ENCODE measurements at places on chromosomes 3 and 15.

- no peak for DNase-seq
Observed at GRCh38 chr3:66000506-66000905, 38.2 kb downstream of the MAGI1 start.

- no peak for DNase-seq
Observed at GRCh38 chr15:74727727-74728126, 2.4 kb upstream of the CYP1A1 start.

DNA sequence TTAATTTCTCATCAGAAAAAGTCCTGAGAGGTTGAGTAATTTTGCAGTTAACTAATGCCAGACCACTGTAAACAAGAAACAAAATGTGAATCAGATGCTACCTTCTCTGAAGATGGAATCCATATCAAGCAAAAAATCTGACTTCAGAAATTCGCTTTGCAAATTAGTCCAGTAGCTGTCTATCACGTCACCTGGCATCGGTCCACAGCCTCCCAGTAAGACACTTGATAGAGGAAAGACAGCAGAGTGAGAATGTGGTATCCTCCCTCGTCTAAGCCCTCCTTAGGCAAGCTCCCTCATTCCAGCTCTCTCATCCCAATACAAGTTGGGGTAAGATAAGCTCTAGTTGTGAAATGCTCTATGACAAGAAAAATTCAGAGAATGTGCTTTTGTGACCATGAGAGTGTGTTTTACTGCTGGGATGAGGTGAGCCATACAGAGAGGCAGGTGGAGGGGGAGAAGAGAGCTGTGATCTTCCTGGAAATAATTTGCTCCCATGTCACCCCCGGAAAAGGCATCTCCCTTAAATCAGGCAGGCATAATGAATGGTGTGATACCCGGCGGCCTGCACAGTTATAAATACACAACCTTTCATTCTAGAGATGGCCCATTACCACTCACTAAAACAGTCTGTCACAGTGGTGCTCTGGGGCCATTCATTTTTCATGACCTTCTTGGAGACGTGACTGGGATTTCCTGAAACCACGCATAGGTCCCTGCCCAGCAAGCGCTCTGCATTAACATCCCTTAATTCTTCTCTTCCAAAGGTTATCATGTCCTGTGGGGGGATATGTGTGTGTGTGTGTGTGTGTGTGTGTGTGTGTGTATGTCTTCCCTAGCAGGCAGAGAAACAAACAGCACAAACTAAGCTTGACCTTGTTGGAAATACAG is 602.0 kb upstream of the KCNMB2 start:
- DNase-seq: no peak

- no peak for DNase-seq
Observed at GRCh38 chr3:98786364-98787006, 23.3 kb downstream of the ST3GAL6 start.

DNA sequence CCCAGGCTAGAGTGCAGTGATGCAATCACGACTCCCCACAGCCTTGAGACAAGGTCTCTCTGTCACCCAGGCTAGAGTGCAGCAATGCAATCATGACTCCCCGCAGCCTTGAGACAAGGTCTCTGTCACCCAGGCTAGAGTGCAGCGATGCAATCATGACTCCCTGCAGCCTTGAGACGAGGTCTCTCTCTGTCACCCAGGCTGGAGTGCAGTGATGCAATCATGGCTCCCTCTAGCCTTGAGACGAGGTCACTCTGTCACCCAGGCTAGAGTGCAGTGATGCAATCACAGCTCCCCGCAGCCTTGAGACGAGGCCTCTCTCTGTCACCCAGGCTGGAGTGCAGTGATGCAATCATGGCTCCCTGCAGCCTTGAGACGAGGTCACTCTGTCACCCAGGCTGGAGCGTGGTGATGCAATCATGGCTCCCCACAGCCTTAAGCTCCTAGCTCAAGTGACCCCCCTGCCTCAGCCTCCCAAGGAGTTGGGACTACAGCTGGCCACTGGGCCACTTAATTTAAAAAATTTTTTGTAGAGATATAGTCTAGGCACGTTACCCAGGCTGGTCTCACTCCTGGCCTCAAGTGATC is 26.1 kb downstream of the TFRC start:
- no peak for DNase-seq

GRCh38 chr15:39000008-39000734 is 435.6 kb upstream of the RASGRP1 start:
- DNase-seq: no peak

GRCh38 chr3:115525731-115526130 is 97.6 kb upstream of the GAP43 start:
- DNase-seq: no peak

DNA sequence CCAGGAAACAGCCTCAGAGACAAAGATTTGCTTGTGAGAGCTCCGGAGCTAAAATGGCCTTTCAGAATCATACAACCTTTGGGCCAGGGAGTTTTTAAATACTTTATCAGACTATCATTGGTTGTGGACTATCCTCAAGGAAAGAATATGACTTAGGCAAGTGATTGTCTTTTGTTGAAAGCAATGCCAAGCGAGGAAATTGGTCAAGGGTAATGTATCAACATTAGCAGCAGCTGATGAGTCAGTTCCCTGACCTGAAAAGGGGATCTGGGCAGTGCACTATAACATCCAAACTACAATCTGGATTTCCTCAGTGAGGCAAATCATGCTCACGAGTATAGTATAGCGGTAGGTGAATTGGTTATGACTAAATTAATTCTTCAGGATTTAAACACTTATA is 303.6 kb downstream of the LSAMP start:
- no peak for DNase-seq

GRCh38 chr3:83002869-83003445 is 1241.5 kb upstream of the GBE1 start:
- DNase-seq: peak; percentile 63

- peak; percentile 45 for DNase-seq
Observed at GRCh38 chr15:68818769-68819494, 1.8 kb downstream of the ANP32A start.

GRCh38 chr3:23576379-23576959 is 229.3 kb upstream of the UBE2E1 start:
- DNase-seq: peak; percentile 1

DNA sequence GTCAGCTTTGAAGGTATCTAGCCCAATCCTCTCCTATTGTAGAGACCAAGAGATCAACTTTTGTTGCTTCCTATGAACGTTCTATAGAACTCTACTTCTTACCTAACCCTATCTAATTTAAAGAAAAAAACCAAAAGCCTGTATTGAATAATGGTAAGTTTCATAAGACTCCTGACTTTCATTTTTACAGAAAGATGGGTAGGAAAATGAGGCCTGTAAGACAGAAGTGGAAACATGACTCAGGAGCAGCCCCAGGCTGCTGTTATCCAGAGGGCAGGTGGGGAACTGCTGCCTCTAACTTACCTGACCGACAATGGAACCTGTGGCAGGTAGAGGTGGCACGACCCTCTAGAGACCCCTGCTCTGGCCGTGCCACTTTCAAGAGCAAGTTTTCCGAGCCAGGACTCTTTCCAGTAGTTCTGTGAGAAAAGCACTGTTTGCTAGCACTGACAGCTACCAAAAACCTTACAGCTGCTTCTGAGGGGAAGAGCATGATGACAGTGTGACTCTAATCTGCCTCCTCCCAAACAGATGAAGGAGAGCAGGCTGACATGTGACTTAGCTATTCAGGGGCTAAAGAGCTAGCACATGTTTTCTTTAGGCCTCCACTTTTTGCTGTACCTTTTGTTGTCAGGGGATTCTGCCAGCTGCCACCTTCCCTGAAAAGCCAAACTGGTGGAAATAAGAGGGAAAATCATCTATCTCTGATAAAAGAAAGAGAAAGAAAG is 17.5 kb downstream of the POPDC2 start:
- no peak for DNase-seq

- no peak for DNase-seq
Observed at GRCh38 chr3:168239287-168239686, 143.6 kb upstream of the GOLIM4 start.

GRCh38 chr3:68957895-68958294 is 25.5 kb upstream of the TAFA4 start:
- DNase-seq: no peak

- DNase-seq: no peak
Observed at GRCh38 chr3:50139308-50139707, 15.8 kb upstream of the SEMA3F start.

DNA sequence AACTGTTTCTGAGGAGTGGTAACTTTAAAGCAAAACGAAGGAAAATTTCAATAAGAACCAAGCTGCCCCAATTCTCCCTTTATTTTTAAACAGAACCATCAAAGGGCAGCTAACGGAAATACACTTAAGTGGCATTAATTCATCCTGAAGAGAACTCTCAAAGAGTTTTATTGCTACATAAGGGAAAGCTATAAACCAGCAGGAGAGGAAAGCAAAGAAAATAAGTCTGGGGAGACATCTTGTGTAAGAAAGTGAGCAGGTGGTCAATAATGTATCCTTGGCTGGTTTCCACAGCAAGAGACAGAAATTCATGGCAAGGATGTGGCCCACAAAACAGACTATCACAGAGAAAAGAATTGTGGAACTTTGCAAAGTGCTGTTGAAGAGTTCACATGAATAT is 40.0 kb upstream of the CMSS1 start:
- no peak for DNase-seq

DNA sequence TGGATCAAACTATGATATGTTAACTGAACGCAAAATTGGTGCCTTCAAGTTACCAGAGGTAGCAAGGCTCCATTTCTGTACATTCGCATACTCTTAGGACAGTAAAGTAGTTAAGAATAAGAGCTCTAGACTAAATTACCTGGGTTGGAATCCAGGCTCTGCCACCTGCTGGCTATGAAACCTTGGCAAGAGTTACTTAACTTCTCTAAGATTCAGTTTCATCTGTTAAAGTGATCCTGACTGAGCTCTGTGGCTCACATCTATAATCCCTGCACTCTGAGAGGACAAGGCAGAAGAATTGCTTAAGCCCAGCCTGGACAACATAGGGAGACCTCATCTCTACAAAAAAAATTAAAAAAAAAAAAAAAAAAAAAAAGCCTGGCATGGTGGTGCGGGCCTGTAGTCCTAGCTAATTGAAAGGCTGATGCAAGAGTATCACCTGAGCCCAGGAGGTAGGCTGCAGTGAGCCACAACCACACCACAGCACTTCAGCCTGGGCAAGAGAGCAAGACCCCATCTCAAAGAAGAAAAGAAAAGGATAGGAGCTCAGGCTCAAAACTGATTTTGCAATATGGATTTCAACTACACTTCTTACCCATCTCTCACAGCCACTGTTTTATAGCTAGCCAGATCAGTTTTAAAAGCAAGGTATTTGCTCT is 21.3 kb downstream of the GSK3B start:
- DNase-seq: no peak

GRCh38 chr3:64443546-64444381 is 218.5 kb upstream of the PRICKLE2 start:
- no peak for DNase-seq

DNA sequence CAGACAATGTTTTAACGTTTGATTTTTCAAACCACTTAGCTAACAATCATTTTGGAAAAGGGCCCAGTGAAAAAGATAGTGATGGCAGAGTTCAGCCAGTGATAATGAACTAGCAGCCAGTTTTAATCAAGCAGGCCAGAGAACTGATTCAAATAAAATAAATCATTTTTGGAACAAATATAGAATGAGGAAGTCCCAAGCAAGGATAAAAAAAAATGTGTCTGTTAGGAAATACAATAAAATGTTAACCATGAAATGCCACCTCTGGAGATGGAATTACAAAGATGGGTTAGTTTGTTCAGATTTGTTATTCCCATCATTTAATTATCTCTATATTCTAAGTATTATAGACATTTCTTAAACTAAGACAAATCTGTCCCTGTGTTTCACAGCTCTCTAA is 1.1 kb downstream of the HERC1 start:
- no peak for DNase-seq

- DNase-seq: no peak
Observed at GRCh38 chr3:53192608-53193007, 31.6 kb downstream of the PRKCD start.

GRCh38 chr15:40723919-40724318 is 28.9 kb downstream of the RAD51 start:
- DNase-seq: no peak

DNA sequence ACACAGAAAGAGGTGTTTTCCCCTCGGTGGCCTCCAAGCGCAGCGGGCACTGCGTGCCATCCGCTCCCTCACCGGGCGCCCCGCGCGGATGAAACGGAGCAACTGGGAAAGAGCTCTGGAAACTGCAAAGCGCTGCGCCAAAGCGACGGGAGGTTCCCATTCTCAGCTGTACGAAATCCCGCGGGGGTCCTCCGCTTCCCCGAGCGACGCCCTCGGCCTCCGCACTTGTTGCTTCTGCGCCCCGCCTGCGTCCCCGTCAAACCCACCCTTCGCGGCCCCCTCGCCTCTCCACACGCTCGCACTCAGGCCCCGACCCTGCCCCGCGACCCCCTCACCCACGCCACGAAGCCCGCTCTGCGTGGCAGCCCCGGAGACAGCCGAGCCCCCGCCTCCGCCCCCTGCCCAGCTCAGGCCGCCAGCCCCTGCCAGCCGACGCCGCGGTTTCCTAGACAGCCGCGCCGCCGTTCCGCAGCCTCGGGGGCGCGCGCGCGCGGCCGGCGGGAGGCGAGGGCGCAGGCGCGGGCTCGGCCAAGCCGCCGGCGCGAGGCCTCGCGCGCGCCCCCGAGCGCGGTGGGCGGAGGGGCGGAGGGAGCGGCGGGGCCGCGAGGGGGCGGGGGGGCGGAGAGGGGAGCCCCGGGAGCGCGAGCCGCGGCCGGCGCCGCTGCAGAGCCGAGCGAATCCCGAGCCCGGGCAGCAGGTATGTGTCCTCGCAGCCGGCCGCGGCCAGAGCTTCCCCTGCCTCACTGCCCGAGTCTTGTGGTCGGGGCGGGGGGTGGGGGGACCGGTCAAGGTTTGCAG is at the start of gene TMEM266:
TSS of gene TMEM266 (plus strand) at position 666 of the 798 bp plus-strand sequence. CDS start 74,279 bp downstream, outside the sequence.
- DNase-seq: peak; percentile 63
